Ascending aorta (tissue), 2 donors: ENCODE measurements at places on chromosomes 11 and 22.

DNA sequence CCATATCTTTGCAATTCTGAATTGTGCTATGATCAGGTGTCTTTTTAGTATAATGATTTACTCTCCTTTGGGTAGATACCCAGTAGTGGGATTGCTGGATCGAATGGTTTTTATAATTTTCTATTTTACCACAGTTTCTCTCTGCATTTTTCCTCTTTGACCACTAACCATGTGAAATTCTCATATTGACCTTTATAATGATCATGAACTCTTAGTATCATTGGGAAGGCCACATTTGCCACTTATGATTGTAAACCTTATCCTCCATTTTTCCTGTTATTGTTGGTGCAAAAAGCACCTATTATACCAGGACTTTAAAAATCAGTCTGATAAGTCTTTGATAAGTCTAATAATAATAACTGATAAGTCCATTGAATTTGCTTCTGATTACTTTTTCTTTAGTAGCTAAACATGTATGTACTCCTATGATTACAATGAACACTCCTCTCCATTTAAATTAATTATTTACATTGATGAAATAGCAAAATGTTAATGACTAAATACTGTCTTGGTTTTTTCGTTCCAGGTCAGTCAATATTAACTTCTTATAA, 9.6 kb downstream of the NEAT1 start:
- DNase-seq = no peak

- no peak for DNase-seq
Observed at GRCh38 chr11:116345575-116345974, 427.2 kb downstream of the BUD13 start.

GRCh38 chr11:117573326-117573725, 223.7 kb downstream of the DSCAML1 start:
- no peak for DNase-seq

DNA sequence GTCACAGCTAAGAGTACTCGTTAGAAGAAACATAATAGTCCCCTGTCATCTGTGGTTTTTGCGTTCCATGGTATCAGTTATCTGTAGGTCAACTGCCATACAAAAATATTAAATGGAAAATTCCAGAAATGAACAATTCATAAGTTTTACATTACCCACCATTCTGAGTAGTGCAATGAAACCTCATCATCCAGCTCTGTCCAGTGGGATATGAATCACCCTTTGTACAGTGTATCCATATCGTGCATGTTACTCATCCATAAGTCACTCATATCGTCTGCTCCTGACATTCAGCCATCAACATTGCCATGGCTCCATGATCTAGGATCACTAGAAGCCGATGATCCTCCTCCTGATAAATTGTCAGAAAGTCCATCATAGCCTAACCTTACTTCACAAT, 174.9 kb upstream of the C11orf87 start:
- no peak for DNase-seq

DNA sequence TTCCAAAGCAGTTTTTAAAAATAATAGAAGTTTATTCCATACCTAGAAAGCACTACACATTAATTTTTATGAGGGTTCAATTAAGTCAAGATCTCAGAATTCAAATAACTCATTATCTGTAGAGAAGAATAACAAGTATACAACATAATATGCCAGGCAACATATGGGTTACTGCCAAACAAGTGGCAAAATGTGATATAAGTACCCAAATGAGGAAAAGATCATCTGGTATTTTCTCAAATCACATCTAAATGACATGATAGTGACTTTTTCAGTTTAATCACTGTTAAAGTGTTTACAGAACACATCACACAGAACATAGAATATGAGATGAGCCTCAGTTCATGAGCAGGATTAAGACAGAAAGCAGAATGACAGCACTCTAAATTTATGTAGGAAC, 123.3 kb downstream of the FCHSD2 start:
- no peak for DNase-seq

DNA sequence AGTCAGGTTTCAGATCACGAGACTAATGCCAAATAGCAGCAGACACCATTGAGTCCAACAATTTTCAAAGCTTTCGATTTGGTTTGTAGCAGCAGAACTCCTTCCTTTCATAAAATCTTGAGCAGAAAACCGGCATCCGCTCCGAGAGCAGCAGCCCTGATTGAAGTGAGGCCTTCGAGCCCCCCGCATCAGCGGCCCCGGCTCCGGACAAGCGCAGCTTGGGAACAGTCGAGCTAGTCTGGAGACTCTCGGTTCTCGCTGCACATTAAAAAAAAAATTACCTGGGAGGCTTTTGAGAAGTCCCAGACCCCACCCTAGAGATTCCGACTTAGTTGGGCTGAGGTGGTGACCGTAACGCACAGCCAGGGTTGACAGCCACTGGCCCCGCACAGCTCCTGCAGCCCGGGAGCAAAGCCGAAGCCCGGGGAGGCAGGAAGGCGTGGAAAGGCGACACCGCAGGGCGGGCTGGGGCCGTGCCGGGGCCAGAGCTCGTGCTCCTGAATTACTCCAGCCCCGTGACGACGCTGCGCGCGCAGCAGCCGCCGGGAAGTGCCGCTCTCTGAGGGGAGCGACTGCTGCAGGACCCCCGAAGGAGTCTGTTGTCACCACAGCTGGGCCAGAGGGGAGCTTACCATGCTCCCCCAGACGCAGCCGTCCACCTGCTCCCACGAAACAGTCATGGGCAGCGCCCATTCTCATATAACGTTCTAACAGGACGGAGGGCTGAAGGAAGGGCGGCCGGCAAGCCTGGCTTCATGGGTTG, 57.8 kb downstream of the SPATA19 start:
- no peak for DNase-seq

DNA sequence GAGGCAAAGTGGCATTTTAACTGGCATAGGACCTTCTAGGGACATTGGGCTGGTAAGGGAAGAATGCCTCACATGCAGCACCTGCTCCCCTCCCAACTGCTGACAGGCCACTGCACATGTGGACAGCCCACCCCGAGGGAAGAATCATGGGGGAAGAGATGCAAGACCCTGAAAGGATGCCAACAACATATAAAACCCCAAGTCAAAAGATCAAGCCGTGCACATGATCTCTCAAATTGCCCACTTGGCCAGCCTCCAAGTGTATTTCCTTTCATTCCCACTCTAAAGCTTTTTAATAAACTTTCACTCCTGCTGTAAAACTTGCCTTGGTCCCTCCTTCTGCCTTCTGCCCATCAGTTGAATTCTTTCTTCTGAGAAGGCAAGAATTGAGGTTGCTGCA, 947.8 kb upstream of the CCDC90B start:
- DNase-seq = no peak

DNA sequence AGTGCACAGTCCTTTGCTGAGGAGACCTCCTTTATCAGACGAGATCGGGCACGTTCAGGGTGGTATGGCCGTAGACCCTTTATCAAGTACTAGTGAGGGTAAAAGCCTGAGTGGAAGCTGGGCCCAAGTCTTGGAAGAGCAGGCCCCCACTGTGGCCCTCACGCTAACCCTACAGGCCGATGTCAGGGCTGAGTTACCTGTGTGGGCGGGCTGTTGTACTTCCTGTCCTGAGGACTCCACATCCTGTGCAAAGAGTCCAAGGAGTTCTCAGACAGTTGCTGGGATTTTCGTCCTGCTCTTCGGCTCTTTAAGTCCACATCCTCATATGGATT, 34.9 kb downstream of the RPL27A start:
- DNase-seq = no peak

DNA sequence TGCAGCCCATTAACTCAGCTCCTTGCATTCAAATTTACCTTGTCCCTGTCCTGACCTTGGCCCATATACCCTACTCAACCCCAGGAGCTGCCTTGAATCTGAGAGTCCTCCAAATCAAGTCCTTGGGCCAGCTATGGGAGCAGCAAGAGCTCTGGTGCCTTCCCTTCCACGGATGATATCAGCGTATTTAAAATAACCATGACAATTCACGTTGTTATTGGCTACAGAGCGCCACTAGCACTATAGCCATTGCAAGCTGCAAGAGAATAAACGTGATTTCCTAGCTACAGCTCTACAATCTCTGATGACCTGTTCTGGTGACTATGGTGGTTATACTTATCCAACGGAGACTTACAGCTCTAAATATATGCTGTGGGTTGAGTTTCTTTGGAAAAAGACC, 357.8 kb downstream of the LARGE1 start:
- DNase-seq = no peak

DNA sequence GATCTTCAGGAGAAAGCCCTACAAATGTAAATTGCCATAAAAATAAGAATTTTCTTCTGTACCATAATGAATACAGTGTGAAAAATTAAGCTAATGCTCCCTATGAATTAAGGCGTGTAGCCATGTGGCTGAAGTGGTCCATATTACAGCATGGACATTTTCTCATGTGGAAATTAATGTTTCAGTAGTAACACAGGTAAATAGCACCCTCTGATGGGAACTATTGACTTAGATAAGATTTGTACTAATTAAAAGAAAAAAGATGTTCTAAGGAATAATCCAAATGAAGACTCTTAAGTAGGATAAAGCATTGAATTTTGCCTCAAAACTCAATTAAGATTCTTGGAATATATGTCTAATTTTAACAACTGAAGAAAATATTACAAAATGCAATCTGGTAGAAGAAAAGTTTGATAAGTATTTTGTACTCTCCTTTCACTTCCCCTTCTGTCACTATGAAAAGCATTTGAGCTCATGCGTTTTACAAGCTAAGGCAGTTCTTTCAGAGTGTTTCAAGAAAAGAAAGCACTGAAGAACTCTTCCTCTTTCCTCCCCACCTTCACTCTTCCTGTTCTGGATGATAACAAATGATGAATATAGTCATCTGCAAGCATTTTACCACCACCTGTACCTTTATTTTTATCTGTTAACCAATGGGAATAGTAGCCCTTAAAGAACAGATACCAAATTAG, 9.9 kb upstream of the OR8D2 start:
- no peak for DNase-seq

DNA sequence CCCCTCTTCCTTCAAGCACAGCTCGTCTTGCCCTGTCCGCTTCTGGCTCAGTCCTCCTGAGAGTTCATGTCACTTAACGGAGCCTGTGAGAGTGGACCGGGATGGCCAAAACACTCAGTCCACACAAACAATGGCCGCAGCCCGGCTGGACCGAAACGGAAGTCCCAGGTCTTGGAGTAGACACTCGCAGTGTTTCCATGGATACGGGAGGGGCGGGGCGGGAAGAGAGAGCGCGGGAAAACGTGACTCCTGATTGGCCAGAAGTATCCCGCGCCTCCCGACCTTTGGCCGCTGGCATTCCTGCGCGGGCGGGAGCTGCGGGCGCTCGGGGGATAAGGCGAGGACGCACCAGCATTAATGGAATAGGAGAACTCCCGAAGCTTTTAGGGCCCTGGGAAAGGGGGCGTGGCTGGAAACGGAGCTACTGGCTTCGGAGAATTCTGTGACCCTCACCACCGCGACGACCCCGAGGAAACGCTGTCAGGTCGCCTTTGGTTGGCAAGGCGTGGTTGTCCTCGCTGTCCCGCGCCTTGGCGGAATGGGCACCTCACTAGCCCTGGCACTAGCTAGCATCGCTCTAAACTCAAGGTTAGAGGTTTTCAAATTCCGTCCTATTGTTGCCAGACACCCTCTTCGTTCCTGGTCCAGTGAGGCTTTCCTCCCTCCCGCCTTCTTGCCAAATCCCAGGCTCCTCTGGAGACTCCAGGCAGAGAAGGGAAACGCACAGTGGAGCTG, at the start of the genes NLRP14 and ZNF214:
Gene NLRP14, plus strand, starts transcription at position 297 of the 735 bp plus-strand sequence. CDS start 18,108 bp downstream, outside the sequence.
Gene ZNF214, minus strand, starts transcription at position 164 of the 735 bp plus-strand sequence. CDS start 17,511 bp downstream, outside the sequence.
- peak; percentile 58 for DNase-seq

GRCh38 chr22:24175160-24175808, 6.0 kb upstream of the SUSD2 start:
- DNase-seq = peak; percentile 92

DNA sequence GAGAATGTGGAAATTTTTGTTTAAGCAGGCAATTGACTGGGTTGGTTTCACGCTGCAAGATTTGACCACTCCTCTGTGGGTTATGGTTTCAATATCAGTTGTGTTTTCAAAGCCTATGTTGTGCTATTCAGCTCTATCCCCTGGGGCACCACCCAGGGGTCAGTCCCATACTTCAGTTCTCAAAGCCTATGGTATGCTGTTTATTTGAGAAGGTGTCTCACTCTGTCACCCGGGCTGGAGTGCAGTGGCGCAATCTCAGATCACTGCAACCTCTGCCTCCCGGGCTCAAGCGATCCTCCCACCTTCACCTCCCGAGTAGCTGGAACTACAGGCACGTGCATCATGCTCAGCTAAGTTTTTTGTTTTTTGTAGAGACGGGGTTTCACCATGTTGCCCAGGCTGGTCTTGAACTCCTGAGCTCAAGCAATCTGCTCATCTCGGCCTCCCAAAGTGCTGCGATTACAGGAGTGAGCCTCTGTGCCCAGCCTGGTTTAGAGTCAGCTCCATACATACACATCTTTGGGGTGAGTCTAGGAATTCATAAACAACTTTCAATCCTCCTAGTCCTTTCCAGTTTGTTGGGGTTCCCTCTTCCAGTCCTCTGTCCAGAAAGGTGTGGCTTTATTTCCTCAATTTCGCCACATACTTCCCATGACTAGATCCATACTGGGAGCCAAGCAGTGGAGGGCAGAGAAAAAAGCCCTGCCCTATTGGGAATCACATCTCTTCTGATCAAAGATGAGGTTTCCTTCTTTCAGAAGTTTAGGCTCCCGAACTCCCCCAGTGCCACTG, 35.0 kb upstream of the MAPK1 start:
- no peak for DNase-seq

DNA sequence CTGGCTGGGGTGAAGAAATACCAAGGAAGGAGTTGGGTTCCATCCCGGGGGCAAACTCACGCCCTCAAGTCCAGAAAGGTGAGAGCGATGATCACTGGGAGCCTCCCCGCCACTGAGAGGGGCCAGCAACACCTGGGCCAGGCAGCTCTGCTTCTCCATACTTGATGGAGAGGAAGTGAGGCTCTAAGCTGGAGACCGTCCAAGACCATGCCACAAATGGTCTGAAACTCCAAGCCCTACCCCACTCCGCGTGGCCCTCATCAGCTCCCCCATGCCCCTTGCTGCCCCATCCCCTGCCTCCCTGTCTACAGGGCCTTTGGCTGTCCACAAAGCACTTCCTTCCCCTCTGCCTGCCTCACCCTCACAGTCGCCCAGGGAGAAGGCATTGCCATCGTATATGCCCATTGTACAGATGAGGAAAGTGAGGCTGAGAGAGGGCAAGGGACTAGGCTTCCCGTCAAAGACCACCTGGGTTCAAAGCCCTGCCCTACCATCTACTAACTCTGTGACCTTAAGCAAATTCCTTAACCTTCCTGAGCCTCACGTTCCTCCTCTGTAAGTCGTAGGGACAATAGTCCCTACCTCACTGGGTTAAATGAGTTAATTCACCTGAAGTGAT, 4.4 kb upstream of the PDGFB start:
- no peak for DNase-seq

DNA sequence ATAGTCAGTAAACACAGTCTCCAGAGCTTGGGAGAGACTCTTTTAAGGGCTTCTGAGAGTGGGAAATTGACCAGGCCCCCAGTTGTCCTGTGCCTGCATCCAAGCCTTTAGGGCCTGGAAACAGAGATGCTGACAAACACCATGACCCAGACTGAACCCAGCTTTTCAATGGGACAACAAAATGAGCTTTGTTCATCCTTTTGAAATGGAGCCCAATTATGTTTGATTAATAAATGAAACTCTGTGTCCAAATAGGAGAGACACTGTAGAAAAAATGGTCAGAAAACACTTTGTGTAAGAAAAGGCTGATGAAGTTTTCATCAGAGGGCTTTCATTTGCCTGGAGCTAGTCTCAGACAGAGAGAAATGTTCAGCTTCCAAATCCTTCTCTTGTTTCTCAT, 146.0 kb downstream of the RRAS2 start:
- DNase-seq = no peak

GRCh38 chr22:48050836-48051235, 1288.4 kb downstream of the TBC1D22A start:
- no peak for DNase-seq

GRCh38 chr11:27234043-27234668, 128.9 kb downstream of the CCDC34 start:
- peak; percentile 66 for DNase-seq
